ENCODE measurements at places on chromosomes 12 and 14.

DNA sequence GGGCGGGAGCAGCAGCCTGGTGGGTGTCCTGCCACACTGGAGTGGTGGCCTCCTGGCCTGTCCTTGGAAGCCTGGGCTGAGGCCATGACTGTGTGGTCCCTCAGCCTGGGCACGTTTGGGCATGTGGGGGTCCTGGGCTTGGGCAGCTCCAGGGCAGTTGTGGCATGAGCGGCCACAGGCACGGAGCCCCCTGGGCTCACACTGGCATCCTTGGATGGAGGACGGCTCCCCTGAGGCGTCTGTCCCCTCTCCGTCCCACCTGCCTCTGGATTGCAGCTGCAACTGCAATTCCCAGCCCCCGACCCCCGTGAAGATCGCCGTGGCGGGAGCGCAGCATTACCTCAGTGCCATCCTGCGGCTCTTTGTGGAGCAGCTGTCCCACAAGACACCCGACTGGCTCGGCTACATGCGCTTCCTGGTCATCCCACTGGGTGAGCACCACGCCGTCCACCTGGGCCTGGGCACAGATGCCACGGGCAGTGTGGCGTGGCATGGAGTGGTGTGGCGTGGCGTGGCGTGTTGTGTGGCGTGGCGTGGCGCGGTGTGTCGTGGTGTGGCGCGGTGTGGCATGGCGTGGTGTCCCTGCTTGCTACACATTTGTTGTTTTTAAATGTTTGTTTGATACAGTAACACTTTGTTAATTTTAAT is 15.1 kb upstream of the TEX22 start:
- DNase-seq = no peak

- DNase-seq = no peak
These were observed 237.6 kb downstream of the BCAT1 start for GRCh38 chr12:24711056-24712008.

GRCh38 chr14:59360923-59361794 is 104.0 kb downstream of the GPR135 start:
- no peak for DNase-seq

GRCh38 chr12:54744590-54744989 is 96.4 kb upstream of the DCD start:
- DNase-seq = no peak

DNA sequence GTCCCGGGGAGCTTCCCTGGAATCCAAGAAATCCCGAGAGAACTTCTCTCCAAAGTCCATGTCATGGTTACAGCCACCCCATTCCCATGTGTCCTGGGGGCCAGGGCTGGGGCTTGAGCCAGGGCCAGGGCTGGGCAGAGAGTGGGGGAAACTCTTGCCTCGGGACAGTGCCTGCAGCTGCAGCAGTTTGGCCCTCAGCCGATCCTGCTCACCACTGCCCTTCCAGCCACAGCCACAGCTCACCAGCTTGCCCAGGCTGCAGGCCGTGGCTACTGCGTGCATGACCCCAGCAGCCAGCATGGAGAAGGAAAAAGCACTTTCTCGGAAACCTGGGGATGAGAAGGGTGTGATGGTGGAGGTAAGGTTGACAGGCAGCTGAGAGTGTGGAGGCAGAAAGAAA is 3.5 kb downstream of the WNT10B start:
- DNase-seq = no peak

GRCh38 chr12:130220706-130221100 is 58.4 kb downstream of the FZD10 start:
- no peak for DNase-seq

DNA sequence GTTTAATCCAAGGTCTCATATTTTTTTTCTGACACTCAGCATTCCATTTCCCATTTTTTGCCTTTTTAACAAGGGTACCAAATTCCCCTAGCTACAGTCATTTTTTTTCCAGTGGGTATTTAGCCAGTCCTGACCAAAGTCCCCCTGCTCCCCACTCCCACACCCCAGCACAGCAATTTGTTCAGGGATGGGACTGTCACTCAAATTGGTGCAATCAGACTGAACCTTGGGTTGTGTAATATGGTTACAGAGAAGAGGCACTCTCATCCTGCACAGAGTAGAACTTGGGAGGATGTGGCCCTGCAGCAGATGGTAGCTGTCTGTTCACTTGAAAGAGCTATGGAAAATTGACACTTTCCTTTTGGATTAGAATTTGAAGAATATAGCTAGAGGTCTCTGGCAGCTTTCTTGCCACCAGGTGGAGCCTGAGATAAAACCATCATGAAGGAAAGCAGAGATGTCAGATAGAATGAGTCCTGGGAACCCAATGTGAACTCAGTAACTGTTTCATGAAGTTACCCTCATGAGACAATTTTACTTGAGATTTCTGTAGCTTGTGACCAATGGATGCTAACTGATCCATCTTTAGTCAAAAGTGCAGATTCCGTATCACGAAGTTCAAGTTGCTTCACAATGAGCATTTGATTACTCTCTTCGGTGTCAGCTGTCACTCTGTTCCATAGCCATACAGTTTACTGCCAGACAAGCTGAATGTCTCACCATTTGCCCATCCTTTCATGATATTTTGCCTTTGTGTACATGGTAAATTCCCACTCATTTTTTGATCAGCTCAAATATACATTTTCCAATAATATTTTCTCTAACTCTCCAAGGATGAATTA is 394.0 kb upstream of the SYT1 start:
- no peak for DNase-seq

GRCh38 chr14:99794151-99794780 is 1.1 kb downstream of the EML1 start:
- DNase-seq = no peak

DNA sequence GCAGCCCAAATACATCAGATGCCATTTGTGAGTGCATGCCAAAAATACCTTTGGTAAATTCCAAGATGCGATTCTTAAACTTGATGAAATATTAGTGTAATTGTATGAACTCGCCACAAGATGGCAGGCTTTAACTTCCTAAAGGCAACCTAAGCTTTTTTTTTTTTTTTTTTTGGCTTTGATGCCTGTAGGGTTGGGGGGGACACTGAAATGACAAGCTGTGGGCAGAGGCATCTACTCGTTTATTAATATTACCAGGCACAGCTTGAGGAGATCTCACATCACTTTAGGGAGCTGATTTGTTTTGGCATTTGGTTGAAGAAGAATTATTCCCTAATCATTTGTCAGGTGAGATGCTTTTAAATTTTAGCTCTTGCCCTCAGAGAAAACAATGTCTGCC is 126.7 kb upstream of the CCDC196 start:
- DNase-seq = no peak

GRCh38 chr12:107818984-107819383 is 44.5 kb downstream of the ASCL4 start:
- no peak for DNase-seq

GRCh38 chr12:4850857-4851380 is 58.8 kb upstream of the KCNA1 start:
- DNase-seq = no peak

- DNase-seq = no peak
These were observed 1.5 kb upstream of the OTX2 start for GRCh38 chr14:56811593-56812363.

GRCh38 chr14:79861111-79861510 is 350.2 kb downstream of the DIO2 start:
- DNase-seq = no peak

- DNase-seq = no peak
These were observed 51.5 kb upstream of the CAND1 start for GRCh38 chr12:67217647-67218046.

- no peak for DNase-seq
These were observed 211.9 kb downstream of the APAF1 start for GRCh38 chr12:98856897-98857540.

DNA sequence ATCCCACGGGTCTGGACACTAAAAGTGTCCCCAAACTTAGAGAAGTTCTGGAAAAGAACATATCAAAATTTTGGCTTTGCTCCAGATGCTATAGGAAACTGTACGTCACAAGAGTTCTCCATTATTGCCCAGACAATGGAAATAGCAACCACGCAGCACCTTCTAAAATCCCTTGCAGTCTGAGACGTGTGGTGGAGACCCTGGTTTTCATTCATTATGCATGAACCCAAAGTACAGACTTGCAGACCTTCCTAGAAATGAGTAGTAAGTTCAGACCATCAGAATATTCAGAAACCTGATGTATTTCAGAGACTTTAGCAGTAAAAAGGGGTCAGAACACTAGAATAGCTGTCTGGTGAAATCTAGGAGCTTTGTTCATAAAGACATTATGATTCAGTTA is 50.0 kb upstream of the BCL2L14 start:
- no peak for DNase-seq

GRCh38 chr14:100866666-100867630 is 36.6 kb downstream of the RTL1 start:
- DNase-seq = no peak

DNA sequence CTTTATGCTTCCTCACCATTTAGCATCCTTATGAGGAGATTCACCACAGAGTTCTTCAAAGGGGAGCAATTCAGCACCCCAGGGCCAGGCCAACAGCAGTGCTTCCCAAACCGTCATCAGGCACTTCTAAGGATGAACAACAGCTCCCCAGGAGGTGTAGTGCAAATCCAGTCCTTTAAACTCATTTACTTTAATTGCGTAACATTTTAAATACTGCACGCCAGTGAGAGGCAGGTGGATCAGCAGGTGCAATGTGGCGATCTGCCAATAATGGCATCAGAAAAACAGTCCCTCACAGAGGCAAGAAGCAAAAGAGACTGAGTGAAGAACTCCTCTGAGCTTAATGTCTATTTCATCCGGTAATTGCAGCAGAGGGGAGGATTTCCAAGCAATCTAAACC is 770.9 kb upstream of the FOXG1 start:
- no peak for DNase-seq

- DNase-seq = no peak
These were observed 273.1 kb upstream of the RGS6 start for GRCh38 chr14:71659159-71659558.

- DNase-seq = no peak
These were observed 24.6 kb downstream of the RPS6KA5 start for GRCh38 chr14:91035855-91036254.

GRCh38 chr12:62785941-62786559 is 148.9 kb downstream of the PPM1H start:
- DNase-seq = no peak

DNA sequence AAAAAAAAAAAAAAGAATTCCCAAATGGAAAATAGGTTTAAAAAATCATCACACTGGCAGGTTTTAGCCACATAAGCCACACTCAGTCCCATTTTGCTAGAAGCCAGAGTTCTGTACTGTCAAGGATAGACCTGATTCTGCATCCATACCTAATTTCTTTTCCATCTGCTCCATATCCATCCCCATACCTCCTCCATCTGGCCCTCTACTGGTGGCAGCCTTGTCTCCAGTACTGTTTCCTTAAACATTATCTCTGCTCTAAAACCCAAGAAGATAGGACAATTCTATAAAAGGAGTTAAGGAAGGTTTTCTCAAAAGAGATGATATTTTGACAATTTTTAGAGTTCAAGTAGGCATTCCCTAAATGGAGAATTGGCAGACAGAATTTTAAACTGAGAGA is 26.0 kb upstream of the RXYLT1 start:
- no peak for DNase-seq

DNA sequence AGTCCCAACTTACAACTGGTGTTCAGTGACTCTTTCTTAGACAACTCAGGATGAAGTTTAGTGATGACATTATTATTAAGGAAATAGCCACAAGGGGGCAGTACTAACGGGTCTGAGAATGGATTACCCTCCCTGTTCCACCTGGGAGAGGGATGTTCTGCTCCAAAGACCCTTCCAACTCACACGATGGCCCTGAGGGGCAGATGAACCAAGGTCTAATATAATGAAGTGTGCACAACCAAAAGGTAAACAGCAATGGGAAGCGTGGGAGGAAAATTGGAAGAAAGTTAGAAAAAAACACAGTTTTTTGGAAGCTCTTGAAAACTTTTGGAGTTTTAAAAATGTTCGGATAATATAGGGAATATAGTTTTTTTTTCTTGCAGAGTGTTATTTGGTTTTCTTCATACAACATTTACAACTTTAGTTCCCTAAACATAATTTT is 24.0 kb downstream of the FGF6 start:
- peak; percentile 31 for DNase-seq

DNA sequence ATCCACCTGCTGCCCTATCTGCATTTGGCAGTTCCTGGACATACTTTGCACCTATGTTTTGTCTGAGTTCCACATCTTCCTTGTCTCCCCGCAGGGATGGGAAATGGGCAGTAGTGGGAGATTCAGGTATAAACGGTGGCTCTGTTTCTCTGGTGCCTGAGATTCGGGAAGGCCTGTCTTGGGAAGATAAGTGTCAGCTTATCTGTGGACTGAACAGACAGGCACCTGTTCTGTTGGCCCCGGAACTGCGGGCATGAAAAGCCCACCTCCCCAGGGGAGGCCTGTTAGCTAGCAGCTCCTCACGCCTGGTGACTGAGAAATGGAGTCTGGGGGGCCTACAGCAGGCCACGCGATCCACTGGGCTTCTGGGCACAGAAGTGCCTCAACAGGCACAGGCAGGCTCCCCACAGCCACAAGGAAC is 5.8 kb downstream of the PHB2 start:
- no peak for DNase-seq

- no peak for DNase-seq
These were observed 29.7 kb upstream of the REP15 start for GRCh38 chr12:27666510-27666909.

GRCh38 chr12:108778053-108778452 is 46.7 kb upstream of the CORO1C start:
- DNase-seq = no peak

GRCh38 chr12:132503618-132504204 is 13.8 kb downstream of the FBRSL1 start:
- no peak for DNase-seq

GRCh38 chr14:30935445-30935844 is 61.1 kb downstream of the COCH start:
- no peak for DNase-seq

GRCh38 chr12:69036999-69037398 is 104.0 kb upstream of the CPM start:
- no peak for DNase-seq

- DNase-seq = no peak
These were observed 111.0 kb downstream of the MSRB3 start for GRCh38 chr12:65389436-65389835.

All from naive thymus-derived CD4-positive, alpha-beta T cell (primary cell).